ENCODE measurements at places on chromosomes 3 and 15.

- DNase-seq, result no peak
Measured at GRCh38 chr3:24764236-24764915, 269.7 kb upstream of the THRB start.

DNA sequence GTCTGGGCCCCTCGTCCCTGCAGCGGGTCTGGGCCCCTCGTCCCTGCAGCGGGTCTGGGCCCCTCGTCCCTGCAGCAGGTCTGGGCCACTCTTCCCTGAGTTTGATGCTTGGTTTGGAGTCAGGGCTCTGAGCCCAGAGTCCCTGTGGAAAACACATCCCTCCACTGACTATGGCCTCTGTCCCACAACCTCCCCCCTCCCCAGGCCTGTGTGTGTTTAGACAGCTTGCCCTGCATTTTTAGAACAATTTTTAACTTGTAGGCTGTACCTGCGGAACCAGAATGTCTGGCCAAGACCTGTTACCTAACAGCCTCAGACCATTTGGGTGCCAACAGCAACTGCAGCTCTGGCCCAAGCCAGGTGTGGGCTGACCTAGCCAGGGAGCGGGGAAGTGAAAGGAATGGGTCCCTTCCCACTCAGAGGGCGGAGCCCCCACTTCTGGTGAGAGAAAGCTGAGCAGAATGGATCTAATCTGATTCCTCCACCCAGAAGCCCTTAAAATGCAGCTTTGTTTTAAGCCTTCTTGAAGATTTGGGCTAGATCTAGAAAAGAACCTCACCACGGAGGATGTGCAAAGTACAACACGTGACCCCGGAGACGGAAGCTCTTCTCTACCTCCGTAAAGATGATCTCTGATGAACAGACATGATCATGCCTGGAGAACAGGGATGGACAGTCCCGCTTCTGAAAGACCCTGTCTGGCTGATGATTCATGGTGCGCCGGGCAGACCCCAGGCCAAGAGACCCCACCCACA is 60.5 kb upstream of the TFRC start:
- no peak for DNase-seq

DNA sequence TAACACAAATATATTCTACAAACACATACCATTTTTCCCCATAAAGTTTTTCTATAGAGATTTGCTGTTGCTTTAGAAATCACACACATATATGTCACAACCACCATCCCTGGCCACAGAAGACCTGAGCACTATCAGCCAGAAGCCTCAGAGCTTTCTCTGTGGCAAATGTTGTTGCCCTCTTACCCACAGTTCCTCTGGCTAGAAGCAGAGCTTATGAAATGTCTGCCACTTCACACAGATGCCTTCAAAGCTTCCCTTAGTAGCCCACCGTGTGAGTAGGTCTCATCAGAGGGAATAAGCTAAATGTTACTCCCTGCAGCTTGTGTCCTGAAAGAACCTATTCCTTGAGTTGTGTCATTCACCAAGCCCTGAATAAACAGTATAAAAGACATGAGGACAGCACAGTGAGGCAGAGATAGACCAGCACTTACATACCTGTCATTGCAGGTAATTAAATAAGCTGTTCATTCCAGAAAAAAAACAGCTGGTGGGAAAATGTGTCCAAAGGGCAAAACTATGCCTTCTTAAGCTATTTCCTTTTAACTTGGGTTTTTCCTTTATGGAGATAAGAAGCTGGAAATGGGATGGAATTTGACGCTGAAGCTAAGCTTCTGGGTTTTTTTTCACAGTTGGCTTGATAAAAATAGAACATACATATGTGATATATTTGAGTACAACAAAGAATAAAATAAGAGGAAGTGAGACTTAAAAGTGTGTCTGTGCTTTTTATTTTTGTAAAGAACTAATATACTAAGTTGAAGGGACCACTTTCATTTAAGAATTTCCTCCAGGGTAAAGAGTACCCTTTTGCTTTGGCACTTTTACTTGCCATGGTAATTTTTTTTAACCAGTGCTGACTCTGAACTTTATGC is 391.4 kb downstream of the KCNH8 start:
- no peak for DNase-seq

DNA sequence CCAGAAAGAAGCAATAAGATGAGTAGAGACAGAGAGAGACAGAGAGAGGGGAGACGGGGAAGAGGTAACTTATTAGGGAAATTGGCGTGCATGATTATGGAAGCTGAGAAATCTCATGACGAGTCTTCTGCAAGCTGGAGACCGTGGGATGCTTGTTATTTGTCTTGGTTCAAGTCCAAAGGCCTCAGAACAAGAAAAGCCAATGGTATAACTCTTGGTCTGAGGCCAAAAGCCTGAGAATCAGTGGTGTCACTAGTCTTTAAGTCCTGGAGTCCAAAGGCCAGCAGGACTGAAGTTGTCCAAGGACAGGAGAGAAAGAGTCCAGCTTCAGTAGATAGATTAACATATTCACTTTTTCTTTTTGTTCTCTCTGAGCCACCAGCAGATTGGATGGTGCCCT is 613.6 kb downstream of the CADM2 start:
- DNase-seq, result no peak

DNA sequence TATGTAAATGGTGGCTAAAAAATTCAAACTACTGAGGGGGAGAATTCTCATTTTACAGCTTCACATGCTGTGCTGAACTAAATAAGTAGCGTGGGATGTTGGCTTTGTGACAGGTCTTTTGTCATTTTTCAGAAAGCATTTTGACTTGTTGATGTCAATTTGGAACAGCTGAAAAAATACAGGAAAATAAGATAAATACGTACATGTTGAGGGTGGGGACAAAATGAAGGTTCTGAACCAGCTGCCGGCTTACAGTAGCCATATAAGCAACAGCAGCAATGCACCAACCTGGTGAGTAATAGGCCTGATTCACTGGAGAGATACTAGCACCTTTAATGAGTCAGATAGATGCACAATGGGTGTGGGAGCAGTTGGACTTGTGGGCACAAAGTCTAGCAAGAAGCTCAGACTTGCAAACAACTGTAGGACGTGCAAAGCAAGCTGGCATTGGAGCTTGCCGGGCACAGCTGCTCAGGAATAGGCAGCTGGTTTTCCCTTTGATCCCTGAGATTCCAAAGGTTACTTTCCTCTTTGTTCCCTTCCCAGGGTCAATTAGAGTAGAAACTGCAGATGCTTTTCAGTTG is 12.9 kb downstream of the B3GNT5 start:
- DNase-seq, result peak; percentile 52

GRCh38 chr3:49410846-49411534 is 786 bp downstream of the RHOA start:
- DNase-seq, result no peak

GRCh38 chr3:139668332-139668731 is 9.4 kb downstream of the NMNAT3 start:
- DNase-seq, result no peak

DNA sequence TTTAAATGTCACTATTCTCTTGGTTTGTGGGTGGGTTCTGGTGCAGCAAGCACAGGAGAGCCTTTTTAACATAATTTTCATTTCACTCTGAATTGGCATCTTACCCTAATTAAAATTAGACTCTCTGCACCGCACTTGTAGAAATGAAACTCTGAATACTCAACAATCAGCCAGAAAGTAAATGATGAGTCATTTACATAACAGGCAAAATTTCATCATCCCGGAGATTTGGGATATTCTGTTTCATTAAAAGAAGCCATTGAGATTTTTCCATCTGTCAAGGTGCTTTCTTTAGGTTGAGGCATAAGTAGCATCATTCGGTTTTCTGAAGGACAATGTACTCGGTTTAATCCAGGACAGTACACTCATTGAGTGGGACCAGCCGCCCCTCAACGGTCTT is 111.0 kb downstream of the RFTN1 start:
- DNase-seq, result peak; percentile 50

DNA sequence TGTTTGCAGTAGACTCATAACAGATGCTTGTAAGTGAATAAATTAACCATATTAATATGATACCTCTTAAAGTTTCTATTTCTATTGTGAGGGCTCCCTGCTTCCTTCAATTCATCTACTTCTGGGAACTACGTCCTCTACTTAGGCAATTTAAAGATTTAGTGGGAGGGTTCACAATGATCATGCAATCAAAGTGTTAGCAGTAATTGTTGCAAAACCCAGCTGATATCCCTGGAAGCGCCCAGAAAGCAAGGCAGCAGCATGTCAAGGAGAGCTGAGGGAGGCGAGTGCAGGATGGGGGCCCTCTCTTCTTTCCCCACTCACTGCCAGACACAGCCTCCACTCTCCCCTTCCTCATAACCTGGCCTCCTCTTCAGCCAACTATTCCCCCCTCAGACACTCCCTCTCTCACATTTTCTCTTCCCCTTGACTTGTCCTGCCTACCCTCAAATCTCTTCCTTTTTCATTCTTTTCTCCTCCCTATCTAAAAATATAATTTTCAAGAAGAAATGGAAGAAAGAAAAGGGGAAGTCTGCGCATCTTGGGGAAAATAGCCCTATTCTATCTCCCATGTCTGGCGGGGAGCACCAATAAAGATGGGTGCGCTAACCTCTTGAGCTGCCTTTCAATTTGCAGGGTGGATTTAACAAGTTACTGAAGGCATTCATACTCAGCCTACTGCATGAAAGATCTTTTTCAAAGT is 6.6 kb downstream of the TMEM212 start:
- no peak for DNase-seq

GRCh38 chr3:140708815-140709214 is 31.0 kb downstream of the TRIM42 start:
- no peak for DNase-seq

- DNase-seq, result peak; percentile 78
Measured at GRCh38 chr15:75836959-75837334, 6.3 kb upstream of the UBE2Q2 start.

DNA sequence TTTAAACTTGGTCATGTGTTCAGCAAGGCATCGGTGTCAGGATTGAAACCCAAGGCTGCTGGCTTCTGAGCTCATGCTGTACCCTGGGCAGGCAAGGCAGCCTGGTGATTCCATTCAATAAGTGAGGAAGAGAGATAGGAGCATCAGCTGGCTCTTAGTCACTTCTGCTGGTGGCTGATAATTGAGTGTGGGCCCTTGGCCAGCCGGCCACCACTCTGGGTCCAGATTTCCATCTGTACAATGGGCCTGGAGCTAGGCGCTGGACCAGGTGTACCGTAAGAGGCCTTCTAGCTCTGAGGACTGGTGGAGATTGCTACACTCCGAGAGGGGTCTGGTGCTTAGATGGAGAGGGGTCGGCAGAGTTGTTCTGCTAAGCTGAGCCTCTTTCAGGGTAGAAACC is 4.3 kb downstream of the CD276 start:
- DNase-seq, result peak; percentile 27

DNA sequence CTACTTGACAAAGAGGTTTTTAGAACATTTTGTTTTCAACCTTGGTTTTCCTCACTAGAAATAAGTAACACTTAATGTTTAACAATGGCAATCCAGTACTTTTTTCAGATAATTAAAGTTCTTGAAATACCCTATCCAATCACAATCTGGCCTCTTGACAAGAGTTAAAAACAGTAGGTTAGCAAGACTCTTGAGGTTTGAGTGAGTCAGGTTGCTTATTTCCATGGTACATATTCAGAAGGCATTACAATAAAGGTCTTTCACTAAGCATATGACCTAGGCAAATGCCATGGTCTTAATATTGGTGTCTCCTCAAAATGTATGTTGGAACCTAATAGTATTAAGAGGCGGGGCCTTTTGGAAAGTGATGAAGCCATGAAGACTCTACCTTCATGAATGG is 5.6 kb downstream of the SUCNR1 start:
- DNase-seq, result no peak

DNA sequence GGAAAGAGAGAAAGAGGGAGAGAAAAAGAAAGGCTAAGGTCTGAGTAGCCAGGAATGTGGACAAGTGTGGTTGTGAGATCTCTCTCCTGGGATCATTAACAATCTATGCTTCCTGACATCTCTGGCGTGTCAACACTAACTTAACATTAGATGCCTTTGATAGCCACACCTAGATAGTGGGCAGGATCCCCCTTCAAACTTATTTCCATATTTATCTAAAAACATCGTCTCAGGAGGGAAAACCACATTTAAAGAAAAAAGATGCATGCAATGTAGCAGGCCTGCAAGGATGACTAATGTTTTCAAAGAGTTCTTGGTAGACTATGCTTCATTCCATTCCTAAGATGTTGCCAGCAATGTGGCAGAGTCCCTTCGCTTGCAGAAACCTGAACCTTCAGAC is 80.9 kb downstream of the MLH1 start:
- DNase-seq, result peak; percentile 74

GRCh38 chr3:34016925-34017587 is 218.6 kb downstream of the PDCD6IP start:
- DNase-seq, result no peak

DNA sequence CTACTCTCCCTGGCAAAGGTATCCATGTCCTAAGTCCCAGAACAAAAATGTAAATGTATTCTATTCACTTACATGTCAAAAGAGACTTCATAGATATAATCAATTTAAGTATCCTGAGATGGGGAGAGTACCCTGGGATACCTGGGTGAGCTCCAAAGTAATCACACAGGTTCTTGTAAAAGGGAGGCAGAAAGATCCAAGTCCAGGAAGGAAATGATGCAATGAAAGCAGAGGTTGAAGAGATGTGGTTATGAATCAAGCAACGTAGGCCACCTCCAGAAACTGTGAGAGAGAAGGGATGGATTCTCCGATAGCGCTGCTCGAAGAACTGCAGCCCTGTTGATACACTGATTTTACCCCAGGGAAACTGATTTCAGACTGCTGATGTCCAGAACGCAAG is 93.9 kb upstream of the VGLL3 start:
- DNase-seq, result no peak

DNA sequence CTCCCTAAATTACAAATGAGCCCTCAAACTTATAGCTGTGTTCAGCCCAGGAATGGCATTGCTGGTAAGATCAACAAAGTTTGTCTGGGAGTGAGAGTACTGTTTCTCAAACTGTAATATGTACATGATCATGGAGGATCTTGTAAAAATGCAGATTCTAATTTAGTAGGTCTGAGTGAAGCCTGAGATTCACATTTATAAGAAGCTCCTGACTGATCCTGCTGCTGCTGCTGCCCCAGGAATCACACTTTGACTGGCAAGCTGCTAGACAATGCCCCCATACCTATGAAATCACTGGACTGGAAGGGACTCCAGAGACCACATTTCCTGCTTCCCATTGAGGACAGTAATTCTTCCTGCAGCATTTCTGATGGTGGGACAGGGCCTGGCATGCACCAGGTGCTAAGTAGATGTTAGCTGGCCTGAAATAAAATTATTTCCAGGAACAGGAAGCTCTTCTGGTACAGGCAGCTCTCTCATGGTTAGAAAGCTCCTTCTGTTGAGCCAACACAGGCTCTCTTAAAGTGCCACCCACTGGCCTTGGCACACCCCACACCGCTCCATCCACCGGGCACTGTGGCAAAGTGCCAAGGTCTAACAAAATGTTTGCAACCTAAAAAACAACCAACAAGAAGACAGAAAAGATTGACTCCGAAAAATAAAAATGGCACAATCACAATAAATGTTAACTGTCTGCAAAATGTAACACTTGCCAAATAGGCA is 36.7 kb upstream of the ZNF710 start:
- no peak for DNase-seq
